ENCODE measurements at places on chromosomes 7 and 10.

- DNase-seq = no peak
These were observed 31.9 kb downstream of the FAM107B start for GRCh38 chr10:14742815-14743214.

- DNase-seq = no peak
These were observed 622 bp downstream of the CPEB3 start for GRCh38 chr10:92290076-92290836.

- DNase-seq = no peak
These were observed 20.7 kb downstream of the ADRB1 start for GRCh38 chr10:114064151-114065048.

DNA sequence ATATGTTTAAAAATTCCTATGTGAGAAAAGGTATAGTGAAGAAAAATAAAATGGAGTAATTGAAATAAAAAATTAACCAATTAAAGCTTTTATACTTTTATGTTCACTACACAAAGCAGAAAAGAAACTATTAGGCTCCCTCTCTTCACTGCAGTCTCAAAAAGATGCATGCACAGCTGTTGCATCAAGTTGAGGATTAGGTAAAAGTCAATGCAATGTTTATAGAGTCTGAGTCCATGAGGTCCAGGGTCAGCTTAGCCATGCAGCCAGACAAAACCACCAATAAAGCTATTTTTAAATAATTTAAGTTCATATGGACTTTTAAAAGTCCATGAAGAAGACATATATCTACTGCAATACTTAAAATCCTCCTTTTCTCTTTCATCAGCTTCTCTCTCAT lies 31.1 kb upstream of the ING3 start:
- no peak for DNase-seq

DNA sequence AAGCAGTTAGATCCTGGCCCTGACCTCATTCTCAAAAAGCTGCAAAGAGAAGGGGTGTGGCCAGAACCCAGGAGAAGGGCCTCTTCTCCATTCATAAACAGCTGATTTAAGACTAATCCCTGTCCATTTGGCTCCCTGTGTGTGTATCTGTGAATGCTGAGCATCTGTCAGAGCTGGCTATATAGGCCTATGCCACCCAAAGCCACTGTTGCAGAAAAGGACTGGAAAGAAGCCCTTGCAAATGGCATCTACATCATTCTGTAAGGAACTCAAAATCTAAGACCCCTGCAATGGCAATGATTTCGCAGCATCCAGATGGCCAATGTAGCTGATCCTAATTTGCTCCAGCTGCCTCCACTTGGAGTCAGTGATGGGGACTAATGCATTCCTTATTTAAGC lies 384.5 kb downstream of the KCNMA1 start:
- no peak for DNase-seq

GRCh38 chr10:17115683-17116082 lies 13.9 kb downstream of the CUBN start:
- DNase-seq = no peak

All from amniotic stem cell (primary cell).